ENCODE measurements at places on chromosomes 2 and 18.

DNA sequence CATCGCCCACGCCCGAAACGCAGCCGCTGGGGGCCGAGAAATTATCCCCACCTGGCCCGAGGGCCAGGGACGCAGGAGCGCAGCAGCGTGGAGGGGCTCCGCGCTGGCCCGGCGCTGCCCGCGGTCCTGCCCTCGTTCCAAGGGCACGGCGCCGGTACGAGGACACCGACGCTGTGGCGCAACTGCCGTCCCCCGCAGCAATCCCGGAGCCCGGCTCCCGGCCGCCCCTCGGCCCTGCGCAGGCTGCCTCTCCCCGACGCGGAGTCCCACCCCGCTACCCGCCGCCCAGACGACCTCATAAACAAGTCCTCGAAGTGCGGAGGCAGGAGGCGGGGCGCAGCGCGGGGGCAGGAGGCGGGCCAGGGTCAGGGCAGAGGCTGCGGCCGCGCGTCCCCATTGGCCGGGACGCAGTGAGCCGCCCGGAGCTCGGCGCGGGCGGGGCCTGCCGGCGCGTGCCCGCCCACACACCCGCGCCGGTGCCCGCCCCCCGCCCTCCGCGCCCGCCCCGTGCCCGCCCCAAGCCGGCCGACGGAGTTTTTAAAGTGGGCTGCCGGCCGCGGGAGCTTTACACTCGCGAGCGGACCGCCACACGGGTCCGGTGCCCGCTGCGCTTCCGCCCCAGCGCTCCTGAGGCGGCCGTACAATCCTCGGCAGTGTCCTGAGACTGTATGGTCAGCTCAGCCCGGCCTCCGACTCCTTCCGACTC, at the start of gene EPAS1:
TSS of gene EPAS1 (plus strand) at position 568 of the 706 bp plus-strand sequence. CDS start 505 bp downstream, outside the sequence.
- peak; percentile 97 for DNase-seq

- peak; percentile 35 for DNase-seq
These were observed 204.1 kb downstream of the CTIF start for GRCh38 chr18:48742706-48743475.

DNA sequence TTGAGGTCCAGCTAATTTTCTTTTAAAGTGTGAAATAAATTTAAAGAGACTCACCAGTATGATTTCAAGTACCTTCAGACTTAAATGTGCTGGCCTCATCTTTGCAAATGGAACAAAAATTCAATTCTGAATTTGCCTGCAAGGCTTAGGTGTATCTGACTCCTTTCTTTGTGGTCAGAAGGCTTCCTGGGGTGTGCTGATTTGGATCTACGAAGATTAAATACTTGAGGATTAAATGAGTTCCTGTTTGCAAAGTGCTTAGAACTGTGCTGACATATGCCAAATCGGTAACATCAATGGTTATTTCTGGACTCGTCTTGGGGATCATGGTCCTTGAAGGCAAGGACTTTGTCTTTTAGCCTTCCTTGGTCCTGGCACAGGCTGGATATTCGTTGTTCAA, 9.7 kb downstream of the KLHL29 start:
- DNase-seq = no peak

GRCh38 chr18:63894106-63894772, 6.7 kb downstream of the SERPINB2 start:
- DNase-seq = no peak

GRCh38 chr2:177338177-177338721, 54.3 kb upstream of the AGPS start:
- peak; percentile 70 for DNase-seq

DNA sequence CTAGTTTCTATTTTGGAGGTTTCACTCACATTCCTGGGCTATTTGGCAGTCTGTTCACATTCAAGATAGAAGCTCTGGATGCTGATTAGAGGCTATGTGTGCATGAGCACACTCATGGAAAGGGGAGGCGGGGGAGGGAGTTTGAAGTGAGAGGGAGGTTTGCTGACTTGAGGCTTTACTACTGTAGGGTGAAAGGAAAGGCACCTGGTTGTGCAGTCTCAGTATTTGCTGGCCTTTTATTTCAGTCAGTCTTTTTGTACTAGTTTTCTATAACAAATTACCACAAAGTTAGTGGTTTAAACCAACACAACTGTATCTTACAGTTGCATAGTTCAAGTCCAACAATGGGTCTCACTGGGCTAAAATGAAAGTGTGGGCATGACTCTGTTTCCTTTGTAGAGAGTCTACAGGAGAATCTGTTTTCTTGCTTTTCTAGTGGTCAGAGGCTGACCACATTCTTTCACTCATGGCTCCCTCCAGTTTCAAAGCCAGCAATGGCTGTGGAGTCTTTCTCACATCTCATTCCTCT, 47.7 kb upstream of the NR4A2 start:
- DNase-seq = no peak
